ENCODE measurements at places on chromosomes 4 and X. TPM values are rescaled to one million over a fixed set of nuclear protein-coding genes. Genes with fewer than 3 reads are reported as not detected.

Gene HMX1
- total RNA-seq: not detected

Gene ARL9
- total RNA-seq: not detected

Gene GLRA2
- total RNA-seq: not detected

Gene GYPB
- total RNA-seq: not detected

Gene TMEM187
- total RNA-seq: 2.9 TPM

Gene PPP1R2C
- total RNA-seq: not detected

Gene PF4V1
- not detected for total RNA-seq

All from activated B cell treated with CpG ODN at 0.5 μM for 24 hours (primary cell).